ENCODE measurements at places on chromosomes 3 and 15.

DNA sequence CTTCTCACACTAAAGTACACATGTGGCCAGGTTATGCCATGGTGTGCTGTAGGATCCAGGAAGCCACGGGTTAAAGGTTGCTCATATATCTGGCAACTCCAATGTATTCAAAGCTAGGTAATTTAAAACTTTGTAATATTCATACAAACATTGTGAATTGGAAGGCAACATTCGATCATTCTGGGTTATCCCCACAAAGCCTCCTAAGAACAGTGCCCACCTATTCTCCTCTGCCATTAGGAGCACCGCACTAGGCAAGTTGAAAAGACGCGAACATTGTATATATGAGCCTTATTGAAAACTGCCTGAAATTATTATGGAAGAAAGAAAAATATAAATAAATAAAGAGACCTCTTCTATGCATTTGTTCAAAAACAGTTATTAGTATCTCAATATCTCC, 228.2 kb downstream of the IGSF11 start:
- no peak for DNase-seq

DNA sequence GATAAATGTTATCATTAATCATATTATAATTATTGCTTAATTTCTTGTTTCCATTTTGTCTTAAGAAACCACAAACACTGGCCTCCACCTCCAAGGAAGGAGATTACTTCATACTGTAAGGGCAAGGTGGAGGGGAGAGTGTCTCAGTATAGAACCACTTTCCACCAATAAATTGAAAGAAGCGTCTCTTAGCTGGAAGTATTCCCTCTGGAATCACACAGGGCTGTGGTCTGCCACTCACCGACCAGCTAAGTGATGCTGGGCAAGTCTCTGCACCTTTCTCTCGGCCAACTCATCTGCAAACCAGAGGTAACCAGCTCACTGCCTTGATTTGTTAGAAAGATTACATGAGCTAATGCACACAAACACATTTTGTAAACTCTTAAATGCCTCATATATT, 63.1 kb downstream of the EIF4E3 start:
- no peak for DNase-seq

GRCh38 chr3:156637480-156638022, 36.8 kb upstream of the TIPARP start:
- no peak for DNase-seq

DNA sequence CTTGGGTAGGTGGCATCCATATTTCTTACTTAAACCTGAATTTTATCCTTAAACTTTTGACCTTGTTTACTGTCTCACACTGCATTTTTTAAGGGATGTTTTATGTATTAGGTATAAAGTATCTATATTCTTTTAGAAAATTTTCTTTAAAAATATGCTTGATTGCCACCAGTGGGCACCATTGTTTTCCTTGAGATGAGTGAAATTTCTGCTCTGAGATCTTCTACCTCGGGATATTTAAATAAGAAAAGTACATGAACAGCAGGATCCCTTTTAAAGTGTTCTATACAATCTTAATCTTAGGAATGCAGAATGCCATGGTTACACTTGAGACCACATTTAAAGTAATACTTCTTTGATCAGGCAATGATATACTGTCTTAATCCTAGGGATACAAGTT, 108.7 kb downstream of the SLMAP start:
- DNase-seq: no peak

- no peak for DNase-seq
Observed at GRCh38 chr3:127013758-127014535, 31.0 kb downstream of the PLXNA1 start.
